ENCODE measurements at places on chromosomes 1 and 21.

GRCh38 chr21:31752352-31752751 lies 20.4 kb upstream of the SCAF4 start:
- DNase-seq = no peak

GRCh38 chr1:116076831-116077230 lies 34.4 kb upstream of the MAB21L3 start:
- peak; percentile 16 for DNase-seq

DNA sequence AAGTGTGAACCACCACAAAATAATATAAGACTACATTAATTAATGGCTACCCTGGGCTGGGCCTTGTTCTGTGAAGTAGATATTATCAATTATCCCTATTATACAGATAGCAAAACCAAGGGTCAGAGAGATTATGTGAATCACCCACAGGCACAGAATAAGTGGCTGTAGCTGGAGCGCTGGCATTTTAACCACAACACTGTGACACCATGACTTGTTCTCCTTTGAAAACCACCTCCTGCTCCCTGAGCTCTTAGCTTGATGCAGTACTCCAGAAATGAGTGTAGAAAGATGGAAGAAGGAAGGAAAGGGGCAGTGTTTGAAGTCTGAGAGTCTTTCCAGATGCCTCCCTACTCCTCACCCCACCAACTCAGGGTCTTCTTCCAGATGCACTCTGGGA lies 29.5 kb upstream of the JUN start:
- no peak for DNase-seq

DNA sequence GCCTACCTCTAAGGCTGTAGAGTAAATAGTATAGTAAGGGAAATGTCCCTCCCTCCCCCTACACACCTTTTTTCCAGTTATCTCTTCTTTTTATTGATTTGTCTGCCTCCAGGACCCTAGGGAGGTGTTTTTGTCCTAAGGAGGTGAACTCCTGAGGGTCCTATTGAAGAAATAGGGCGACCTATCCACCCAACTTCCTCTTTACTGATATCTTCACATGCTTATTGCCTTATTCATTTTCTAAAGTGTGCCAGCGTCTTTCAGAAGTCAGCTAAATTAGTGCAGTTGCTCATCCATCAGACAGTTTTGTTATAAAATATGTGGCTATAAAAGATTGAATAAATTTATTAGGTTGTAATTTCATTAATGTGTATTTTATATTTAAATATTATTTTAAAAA lies 5.9 kb downstream of the BACH1 start:
- no peak for DNase-seq

DNA sequence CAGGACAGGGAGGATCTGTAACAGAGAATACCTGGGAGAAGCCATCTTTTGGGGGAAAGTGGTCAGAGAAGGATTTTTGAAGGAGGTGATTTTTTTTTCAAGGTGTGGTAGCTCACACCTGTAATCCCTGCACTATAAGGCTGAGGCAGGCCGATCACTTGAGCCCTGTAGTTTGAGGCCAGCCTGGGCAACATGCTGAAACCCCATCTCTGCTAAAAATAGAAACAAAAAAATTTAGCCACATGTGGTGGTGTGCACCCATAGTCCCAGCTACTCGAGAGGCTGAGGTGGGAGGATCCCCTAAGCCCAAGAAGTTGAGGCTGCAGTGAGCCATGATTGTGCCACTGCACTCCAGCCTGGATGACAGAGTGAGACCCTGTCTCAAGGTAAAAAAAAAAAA lies 67.4 kb upstream of the ARTN start:
- DNase-seq = no peak

GRCh38 chr1:24914226-24915069 lies 15.6 kb downstream of the RUNX3 start:
- peak; percentile 29 for DNase-seq

DNA sequence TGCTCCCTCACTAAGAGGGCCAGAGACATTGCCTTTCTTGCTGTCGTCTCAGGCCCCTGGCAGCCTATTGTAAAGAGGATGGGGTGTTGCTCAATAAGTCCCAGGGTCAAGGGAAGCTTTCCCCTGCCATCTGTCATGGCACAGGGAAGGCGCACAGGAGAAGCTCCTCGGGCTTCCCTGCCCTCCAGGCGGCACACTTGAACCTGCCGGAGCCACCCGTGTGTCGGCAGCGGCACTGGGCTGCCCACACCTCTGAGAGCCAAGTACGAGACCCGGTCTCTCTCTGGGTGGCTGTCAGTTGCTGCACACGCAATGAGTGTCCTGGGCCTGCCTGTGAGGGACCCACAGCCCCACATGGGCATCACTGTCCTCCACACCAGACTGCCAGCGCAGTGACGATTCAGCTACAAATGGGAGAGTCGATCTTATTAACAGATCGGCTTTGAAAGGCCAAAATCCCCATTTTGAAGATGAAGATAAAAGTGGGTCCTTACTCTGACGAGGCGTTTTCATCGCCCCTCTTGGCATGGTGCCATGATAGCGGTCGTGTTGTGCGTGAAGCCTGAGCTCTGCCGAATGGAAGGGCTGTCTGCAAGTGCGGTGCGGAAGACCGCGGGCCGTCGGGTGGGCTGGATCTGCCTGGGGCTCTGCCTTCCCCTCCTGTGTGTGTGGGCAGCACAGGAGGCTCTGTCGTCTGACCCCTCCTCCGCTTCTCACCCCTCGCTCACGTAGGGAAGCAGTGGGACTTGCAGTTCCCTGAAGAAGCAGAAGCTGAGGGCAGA lies 29.2 kb upstream of the PDXK start:
- DNase-seq = no peak

GRCh38 chr1:182765391-182765790 lies 24.2 kb upstream of the NPL start:
- DNase-seq = no peak

DNA sequence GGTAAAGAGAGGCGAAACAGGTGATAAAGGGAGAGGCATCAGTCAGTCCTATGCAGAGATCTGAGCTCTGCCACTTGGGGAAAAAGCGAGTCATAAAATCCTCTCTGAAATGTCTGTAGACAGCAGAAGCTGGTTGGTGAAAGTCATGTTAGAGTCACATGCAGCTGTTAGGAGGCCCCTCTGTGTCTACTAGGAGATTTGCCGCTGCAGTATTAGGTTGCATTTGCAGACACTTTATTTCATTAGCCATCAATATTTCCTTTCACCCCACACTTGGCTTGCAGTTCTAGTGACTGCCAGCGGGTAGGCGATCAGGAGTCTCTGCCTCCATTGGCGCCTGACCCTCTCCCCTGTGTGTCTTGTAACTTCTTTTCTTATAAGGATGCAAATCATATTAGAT lies 16.2 kb downstream of the ATP1A4 start:
- no peak for DNase-seq

GRCh38 chr1:7485086-7485780 lies 285.9 kb upstream of the VAMP3 start:
- DNase-seq = no peak

DNA sequence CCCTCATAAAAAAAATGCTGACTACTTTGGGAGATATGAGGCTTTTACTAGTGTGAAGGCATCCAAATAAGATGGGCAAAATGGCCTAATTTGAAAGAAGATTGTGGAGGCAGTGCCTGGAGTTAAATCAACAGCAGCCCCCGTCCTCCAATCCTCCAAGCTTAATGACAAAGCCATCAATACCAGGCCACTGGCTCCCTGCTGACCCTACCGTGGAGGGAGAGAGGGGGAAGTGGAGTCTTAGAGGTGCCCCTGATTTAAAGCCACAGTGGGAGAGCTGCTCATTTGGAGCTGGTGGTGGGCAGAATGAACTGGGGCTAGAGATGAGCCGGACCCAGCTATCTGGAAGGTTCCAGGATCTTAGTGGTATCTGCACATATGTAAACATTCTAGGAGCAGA lies 24.3 kb upstream of the KNCN start:
- no peak for DNase-seq

DNA sequence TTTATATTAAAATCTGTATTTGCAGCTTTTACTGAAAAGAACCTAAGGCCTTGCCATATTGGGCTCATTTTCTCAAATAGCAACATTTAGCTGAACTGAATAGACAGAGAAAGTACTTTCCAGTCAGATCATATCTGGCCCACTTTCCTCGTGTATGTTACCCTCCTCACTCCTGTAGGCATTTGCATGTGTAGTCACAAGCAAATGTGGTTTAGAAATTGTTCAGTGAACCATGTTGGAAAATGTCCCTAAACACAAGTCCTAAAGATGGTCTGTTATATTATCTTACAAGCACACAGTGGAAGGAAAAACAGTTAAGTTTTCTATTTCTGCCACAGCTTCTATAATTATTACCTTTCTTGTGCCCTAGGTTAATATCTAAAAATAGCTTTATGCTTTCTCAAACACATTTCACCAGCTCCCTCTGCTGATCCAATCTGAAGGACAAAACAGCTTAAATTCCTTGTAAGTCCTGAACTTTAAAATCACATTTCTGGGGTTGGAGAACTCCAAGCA lies 606 bp upstream of the FMO4 start:
- no peak for DNase-seq
